ENCODE measurements at places on chromosomes 3 and 15.

GRCh38 chr3:140062461-140062860 lies 127.5 kb downstream of the CLSTN2 start:
- DNase-seq: no peak

GRCh38 chr3:58340594-58341244 lies 8.0 kb downstream of the PXK start:
- DNase-seq: no peak

- DNase-seq: no peak
These were observed 48.6 kb downstream of the CTXND1 start for GRCh38 chr15:80203361-80203885.

DNA sequence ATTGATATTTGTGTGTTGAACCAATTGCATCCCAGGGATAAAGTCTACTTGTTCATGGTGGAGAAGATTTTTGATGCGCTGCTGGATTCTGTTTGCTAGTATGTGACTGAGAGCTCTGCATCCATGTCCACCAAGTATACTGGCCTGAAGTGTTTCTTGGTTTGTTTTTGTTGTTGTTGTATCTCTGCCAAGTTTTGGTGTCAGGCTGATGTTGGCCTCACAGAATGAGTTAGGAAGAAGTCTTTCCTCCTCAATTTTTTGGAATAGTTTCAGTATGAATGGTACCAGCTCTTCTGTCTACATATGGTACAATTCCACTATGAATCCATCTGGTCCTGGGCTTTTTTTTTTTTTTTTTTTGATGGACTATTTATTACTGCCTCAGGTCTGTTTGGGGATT lies 50.9 kb upstream of the OSTN start:
- DNase-seq: no peak

DNA sequence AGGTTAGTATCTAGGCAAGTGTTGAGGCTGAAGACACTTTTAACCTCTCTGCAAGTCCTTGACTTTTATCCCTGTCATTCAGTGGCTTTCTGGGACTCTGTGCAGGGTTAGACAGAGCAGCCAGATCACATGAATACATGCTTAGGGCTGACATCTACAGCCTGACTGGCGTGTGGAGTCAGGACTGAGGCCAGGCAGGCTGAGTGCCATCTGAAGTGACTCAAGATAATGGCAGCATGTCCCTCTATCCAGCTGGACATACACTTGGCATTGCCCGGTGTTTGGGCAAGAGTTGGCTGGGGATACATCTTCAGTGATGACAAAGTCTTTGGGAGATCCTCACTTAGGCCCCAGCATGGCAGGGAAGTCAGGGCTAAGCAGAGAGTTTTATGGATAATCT lies 22.4 kb downstream of the DUOX2 start:
- DNase-seq: no peak

DNA sequence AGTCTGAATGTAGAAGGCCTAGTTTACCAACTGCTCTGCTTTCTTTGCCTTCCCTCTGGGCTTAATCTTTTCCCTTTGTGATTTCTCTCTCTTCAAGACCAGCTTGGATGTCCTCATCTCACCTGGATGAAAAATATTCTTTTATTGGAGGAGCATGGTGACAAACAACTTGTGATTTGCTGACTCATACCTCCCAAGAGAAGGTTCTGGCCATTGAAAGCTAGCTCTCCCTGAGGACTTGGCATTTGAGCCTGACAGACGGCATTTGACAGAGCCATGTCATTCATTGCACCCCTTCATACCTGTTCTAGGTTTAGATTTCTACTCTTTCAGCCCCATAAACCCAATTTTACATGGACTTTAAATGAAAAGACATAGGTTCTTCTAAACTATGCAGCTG lies 33.3 kb downstream of the ATG7 start:
- no peak for DNase-seq

DNA sequence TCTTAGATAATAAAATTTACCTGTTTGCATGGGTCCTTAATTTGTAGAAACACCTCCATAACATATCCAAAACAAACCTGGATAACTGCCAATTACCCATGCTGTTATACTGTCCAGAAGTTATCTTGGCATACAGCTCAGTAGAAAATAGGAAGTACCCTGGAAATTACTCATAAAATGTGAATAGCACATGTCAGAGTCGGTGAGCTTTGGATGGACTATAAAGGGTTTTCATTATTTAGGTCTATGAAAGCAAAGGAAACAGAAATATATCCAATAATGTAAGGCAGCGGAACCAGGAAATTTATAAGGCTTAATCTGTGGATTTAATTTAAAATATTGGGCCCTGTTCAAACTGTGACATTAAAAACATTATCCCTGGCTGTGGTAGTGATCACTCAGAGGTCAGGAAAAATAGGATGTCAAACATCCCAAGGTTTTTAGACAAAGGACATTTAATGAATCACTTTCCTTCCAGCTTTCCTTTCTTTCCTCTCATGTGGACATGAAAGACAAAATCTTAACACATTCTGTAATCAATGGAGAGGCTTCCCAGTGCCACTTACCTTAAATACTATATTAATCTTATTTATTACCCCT lies 459.0 kb upstream of the DPH6 start:
- DNase-seq: no peak

- no peak for DNase-seq
These were observed 113.7 kb upstream of the GOLGA8J start for GRCh38 chr15:29968895-29969561.

DNA sequence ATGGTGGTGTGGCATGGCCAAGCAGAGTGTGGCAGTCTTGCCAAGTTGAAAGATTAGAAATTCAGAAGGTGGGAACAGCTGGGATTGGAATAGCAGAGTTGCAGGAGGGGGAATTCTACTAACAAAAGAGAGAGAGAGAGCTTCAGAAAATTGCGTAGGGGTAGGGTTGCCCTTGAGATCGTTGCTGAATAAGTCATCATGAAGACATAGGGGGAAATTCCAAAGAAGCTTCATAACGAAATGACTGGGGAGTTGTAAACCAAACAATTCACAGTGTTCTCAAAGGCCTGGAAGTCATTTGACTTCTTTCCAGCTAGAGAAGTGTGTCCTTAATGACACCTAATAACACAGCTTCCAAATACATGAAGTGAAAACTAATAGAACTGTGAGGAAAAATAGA lies 26.3 kb upstream of the TIPARP start:
- no peak for DNase-seq

- no peak for DNase-seq
These were observed 191.6 kb upstream of the FAM3D start for GRCh38 chr3:58858126-58858525.

DNA sequence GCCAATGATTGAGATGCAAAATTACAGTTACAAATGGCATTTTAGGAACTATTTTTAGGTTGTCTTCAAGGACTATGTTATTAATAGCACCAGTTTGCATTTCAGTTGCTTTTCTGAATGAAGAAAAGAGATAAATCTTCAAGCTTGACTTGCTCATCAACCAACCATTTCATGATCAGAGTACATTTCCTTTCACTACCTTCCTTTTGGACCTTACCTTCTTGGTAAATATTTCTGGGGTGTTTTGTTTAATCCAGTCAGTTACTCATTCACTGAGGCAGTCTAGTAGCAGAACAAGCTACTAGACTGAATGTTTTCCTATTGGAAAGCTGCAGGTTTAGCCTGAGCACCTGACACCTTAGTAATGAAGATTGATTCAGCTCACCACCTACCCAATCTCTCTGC lies 8.2 kb downstream of the SLC27A2 start:
- DNase-seq: no peak

DNA sequence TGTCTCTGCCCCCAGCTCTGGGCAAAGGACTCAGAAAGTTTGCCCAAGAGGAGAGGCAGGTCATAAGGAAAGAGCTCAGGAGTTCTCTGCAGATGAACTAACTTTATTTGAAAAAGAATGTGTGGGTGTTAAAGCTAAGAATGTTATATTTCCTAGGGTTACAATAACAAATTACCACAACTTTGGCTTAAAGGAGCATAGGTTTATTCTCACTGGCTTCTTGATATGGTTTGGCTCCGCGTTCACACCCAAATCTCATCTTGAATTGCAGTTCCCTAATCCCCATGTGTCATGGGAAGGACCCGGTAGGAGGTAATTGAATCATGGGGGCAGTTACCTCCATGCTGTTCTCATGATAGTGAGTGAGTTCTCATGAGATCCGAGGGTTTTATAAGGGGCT lies 383.7 kb upstream of the CFAP20DC start:
- no peak for DNase-seq

DNA sequence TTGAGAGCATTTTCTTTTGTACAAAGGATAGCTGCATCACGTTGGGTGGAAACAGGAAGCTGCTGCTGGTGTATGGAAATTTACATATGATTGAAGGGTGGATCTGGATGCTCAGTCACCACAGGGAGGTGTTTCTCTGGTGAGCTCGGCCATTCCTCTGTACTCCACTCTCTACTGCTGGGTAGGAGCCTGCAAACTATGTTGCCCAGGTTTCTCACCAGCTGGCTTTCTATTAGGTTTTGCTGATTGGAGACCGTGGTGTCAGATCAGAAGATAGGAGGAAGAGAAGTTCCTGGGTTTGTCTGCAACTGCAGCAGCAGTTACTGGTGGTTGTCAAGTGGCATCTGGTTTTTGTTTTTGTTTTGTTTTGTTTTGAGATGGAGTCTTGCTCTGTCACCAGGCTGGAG lies 61.7 kb downstream of the TAMM41 start:
- DNase-seq: no peak

GRCh38 chr3:141763088-141763750 lies at the start of gene GRK7:
GRK7 (plus strand) TSS chr3:141763408; CDS start chr3:141778285, 14,877 bp downstream.
- no peak for DNase-seq

DNA sequence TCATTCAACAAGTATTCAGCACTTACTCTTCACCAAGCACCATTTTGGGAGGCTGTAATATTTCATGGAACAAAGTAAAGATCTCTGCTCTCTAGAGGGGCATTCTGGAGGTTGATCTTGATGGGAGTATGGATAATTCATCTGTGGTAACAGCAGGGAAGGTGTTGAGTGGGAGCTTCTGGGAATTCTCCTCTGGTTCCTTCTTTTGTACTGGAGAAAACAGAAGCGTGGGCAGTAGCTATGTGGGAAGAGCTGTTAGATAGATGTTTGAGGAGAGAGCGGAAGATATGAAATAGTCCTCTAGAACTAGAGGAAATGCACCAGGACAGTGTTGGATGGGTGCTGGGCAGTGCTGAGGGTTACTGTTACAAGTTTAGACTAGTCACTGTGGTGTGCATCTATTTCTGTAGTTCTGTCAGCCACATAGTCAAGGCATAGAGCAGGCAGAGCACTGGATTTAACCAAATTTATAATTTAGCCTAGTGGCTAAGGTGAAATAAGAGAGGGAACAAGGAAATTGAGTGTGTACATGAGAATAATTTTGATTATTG lies 9.6 kb downstream of the NMD3 start:
- no peak for DNase-seq

DNA sequence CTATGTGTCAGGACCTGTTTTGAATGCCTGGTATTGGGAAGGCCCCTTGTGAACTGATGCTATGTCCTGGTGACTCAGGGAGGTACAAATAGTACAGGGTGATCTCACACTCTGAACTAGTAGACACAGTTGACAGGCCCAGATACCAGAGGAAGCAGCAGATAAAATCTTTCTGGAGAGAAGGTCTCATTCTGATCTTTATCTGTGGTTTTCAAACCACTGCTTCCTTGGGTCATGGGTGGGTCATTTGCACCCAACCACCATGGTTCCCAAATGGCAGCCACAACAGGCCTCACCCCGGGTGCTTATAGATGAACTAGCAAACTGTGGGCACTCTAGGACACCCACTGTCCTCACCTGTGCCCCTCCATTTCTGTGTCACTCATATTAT lies 43.4 kb downstream of the PXYLP1 start:
- DNase-seq: no peak

DNA sequence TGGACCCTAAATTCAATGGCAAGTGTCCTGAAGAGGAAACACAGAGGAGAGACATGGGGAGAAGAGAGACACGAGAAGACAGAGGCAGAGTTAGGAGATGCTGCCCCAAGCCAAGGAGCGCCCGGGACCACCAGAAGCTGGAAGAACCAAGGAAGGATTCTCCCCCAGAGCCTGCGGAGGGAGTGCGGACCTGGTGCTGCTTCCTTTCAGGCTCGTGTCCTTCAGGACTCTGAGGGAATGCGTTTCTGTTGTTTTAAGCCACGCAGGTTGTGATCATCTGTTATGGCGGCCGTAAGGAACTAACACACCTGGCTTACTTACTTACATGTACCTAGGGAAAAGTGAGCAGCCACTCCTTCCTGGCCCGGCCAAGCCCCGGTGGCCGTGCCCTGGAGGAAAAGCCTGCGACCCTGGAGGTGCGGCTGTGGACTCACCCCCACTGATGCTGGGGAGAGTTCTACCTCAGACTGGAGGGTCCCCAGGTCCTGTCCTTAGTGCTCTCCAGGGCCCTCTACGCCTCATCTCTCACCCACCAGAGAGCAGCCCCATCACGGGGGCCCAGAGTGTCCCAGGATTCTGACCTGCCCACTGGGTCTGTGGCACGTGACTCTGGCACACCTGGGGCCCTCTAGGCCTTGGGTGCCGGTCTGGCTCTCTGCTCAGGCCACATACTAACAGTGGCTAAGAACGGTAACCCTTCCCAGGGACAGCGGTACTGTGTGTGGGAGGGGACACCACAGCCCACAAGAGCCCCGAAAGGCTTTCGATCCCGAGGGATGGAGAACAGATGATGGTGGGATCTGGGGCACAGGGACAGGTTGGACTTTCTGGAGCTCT lies 61.8 kb downstream of the ITGA11 start:
- DNase-seq: no peak

GRCh38 chr3:13141991-13142412 lies 68.8 kb upstream of the IQSEC1 start:
- DNase-seq: peak; percentile 50

DNA sequence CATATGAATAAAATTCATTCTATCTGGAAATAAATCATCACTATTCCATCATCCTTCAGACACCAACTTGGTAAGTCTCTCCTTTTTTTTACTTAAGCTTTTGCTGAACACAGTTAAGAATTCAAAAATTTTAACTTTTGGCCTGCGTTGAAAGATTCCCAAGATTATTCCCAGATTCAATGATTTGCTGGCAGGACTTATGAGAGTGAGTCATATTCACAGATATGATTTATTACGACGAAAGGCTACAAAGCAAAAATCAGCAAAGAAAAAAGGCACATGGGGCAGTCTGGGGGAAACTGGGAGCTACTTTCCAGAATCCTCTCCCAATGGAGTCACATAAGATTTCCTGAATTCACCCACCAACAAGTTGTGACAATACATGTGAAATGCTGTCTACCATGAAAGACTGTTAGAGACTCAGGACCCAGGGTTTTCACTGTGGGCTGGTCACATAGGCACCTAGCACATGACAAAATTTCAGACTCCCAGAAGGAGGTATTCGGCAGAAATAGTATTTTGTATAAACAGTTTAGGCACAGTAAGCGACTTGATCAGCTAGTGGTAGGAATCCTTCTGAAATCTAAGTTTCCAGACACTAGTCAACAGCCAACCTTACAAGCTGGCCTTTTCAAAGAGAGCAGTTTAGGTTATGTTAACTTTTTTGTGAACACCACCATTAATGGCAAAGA lies 82.1 kb downstream of the DLG1 start:
- no peak for DNase-seq

DNA sequence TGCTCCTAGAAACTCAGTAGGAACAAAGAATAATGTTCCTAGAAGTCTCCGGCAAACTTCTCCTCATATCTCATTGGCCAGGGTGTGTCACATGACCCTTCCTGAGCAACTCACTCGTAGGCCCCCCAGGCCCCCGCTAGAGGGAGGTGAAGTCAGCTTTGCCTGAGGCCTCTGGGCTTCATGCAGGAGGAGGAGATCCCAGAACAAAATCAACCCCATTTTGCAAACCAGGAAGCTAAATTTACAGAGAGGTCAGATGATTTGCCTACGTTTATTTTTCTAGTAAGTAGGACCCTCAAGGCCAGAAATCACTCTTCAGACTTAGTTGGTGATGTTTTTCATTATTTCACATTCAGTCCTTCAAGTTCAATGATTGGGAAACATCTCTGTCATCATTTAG lies 99.1 kb downstream of the SSR3 start:
- DNase-seq: peak; percentile 13
